ENCODE measurements at places on chromosomes 13 and 19.

GRCh38 chr13:26557393-26558073 lies at the start of gene WASF3:
WASF3 (plus strand) TSS chr13:26557683; CDS start chr13:26642271, 84,588 bp downstream.
- peak; percentile 95 for DNase-seq

DNA sequence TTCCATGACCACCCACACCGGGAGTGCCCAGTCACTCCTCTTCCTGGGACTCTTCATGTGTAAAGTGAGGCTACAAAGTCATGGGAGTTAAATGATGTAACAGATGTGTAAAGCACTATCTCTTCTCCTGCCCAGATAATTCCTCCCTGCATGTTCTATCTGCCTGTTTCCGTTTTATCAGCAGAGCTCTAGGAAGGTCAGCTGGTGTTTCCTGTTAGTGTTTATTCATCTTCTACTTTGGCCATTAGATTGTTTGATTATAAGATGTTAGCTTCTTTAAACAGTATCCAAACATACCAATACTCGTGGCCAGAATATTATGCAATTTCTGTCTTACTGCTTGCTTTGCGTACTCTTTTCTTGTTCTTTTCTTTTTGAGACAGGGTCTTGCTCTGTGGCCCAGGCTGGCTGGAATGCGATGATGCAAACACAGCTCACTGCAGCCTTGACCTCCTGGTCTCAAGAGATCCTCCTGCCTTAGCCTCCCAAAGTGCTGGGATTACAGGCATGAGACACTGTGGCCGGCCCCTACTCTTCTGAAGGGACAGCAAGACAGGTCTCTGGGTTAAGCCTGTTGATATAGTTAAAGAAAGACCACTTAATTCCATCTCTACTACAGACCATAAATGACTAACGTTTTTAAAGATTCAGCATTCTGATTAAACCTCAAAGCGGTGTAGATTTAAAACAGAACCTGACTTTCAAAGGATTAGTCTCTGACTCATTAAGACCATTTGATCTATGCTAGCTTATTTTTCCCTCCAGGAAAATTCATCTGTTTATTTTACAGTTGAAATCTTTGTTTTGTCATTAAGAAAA lies 97.4 kb upstream of the AKAP11 start:
- no peak for DNase-seq

GRCh38 chr13:32022311-32022710 lies 9.3 kb upstream of the FRY start:
- DNase-seq: no peak

- DNase-seq: no peak
Measured at GRCh38 chr19:29662278-29662603, 3.0 kb upstream of the PLEKHF1 start.

DNA sequence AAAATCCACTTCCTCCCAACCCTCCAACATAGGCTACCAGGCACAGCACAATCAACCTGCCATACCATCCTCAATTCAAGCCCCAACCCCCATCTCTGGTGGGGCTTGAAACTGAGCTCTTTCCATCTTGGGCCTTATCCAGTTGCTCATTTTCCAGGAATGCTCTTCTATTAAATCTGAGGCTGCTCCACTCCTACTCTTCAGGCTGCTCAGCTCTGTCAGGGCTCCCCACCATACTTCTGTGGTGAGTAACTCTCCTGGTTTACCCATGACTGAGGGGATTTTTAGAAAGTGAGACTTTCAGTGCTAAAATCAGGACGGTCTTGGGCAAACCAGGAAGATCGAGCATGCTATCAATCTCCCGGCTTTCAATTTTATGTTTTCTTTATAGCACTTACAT lies 512.8 kb downstream of the LMO7 start:
- DNase-seq: no peak

GRCh38 chr19:18100710-18101109 lies 3.1 kb downstream of the MAST3 start:
- no peak for DNase-seq

- DNase-seq: peak; percentile 47
Measured at GRCh38 chr19:42693760-42694350, 46.4 kb downstream of the PSG3 start.

- DNase-seq: no peak
Measured at GRCh38 chr13:41017817-41018601, 1.1 kb downstream of the ELF1 start.

GRCh38 chr19:45003485-45003884 lies 2.2 kb downstream of the RELB start:
- DNase-seq: no peak

DNA sequence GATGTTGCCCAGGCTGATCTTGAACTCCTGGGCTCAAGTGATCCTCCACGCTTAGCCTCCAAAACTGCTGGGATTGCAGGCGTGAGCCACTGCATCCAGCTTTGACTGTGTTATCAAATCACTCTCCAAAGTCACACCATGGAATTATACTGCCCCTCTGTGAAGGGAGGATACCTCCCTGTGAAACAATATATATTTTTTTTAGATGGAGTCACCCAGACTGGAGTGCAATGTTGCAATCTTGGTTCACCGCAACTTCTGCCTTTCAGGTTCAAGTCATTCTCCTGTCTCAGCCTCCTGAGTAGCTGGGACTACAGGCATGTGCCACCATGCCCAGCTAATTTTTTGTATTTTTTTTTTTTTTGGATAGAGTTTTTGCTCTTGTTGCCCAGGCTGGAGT lies 7.7 kb downstream of the TYK2 start:
- no peak for DNase-seq

- DNase-seq: no peak
Measured at GRCh38 chr13:26677156-26677555, 83.4 kb downstream of the GPR12 start.

- peak; percentile 75 for DNase-seq
Measured at GRCh38 chr19:4576016-4576933, 16.8 kb upstream of the SEMA6B start.

DNA sequence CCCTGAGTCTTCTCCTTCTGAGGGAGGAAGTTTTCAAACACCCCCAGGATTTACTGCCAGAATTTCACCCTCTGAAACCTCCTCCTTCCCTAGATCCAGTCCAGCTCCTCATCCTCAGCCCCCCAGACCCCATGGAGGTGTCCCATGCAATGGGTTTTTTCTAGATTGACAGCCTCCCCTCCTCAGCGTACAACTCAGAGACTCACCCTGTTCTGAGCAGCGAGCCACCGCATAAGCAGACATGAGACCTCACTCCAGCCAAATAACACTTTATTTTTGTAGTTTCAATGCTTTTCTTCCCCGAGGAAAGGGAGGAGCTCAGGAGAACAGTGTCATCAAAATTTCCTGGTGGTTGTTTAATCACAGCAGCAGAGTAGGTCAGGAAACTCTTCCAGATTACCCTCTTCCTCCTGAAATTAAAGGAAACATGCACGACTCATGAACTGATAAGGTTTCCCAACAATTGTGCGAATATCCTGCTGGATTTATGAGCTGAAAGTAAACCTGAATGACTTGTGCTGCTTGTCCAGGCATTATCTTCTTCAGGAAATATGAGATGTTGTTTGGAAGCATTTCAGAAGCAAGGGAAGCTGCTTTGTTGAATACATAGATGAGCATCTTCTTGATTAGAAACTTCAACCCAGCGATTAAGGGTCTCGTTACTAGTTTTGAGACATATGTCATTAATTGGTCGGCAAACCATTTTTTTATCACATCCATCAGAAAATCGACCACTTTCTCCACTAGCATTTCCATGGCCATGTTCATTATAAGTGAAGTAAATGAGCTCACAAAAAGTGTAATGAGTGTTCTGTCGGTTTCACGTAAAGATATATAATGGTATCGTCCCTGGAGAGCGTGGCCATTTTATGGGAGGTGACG lies 36.2 kb downstream of the ERICH4 start:
- DNase-seq: no peak

DNA sequence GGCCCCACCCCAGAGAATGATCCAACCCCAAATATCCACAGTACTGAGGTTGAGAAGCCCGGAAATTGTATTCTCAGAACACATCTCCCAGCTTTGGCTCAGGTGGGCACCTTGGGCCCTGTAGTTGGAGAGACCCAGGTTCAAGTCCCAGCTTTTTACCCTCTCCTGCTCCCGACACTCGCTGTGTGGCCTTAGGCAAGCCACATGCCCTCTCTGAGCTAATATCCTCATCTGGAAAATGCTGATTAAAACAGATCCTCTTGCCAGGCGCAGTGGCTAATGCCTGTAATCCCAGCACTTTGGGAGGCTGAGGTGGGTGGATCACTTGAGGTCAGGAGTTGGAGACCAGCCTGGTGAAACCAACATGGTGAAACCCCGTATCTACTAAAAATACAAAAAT lies 2.6 kb downstream of the PLIN4 start:
- no peak for DNase-seq

- no peak for DNase-seq
Measured at GRCh38 chr13:105144020-105144419, 1391.4 kb downstream of the EFNB2 start.

GRCh38 chr13:40292108-40292507 lies 374.3 kb downstream of the FOXO1 start:
- no peak for DNase-seq

DNA sequence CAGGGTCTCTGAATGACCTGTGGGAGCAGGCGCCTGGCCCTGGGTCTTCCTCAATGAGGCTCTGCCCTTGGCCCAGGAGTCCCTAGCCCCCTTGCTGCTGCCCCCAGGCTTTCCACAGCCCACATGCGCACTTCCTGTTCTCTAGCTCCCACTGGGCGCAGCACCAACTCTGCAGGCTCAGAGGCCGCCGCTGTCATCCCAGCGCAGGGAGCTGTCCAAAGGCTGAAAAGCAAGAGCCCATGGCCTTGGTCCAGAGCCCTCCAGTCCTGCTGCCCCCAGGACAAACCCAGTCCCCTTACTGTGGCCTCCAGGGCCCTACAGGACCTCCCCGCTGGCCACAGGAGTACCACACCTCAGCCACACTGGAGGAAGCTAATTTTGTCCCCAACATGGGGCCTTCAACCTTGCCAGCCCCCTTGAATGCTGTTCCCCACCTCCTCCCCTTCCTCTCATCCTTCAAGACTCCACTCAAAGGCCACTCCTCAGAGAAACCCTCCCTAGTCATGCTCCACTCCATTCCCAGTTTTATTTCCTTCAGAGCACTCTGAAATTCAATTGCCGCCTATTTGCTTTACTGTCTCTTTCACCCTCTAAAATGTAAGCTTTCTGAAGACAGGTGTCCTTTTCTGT lies 8.0 kb upstream of the POU2F2 start:
- no peak for DNase-seq

DNA sequence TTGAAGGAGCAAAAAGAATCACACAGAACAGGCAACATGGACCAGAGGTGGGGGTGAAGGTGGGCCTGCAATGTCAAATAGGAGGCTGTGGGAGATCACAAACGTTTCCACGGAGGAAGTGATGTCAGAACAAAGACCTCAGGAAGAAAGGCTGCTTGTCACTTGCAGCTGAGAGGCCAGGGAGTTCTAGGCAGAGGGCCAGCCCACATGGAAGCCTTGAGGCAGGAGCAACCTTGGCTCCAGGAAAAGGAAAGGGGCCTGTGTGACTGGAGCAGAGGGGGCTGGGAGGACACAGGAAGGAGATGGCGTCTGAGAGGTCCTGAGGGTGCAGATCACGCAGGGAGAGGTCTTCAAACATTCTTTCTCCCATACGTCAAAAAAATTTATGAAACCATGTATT lies 16.3 kb downstream of the ZNF160 start:
- DNase-seq: peak; percentile 58

DNA sequence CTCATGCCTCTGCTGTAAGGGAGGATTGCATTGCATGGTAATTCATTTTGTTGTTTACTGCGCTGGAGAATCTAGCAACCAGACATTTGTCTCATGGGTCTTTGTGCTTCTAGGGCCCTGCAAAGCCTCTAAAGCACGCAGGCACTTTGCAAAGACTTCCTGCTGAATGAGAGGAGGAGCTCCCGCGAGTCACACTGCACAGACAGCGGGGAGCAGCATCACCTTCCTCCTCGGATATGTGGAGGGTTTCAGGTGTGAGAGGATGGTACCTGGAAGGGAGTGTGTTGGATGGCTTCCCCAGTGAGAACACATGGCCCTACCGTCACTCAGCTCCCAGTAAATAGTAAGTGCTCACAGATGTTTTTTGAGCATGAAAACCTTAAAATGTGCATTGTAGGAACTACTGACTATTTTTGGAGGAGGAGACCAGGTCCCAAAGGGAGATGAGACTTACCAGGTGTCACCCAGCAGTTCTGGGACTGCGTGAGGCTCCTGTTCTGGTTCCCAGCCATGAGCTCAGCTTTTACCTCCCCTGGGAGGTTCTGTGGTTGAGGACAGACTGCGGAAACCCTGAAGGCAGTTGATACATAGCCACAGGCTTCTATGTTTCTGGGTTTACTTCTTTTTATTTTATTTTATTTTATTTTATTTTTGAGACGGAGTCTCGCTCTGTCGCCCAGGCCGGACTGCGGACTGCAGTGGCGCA lies 278.0 kb downstream of the FGF9 start:
- no peak for DNase-seq

GRCh38 chr19:33266974-33267484 lies 35.3 kb downstream of the CEBPA start:
- peak; percentile 25 for DNase-seq

DNA sequence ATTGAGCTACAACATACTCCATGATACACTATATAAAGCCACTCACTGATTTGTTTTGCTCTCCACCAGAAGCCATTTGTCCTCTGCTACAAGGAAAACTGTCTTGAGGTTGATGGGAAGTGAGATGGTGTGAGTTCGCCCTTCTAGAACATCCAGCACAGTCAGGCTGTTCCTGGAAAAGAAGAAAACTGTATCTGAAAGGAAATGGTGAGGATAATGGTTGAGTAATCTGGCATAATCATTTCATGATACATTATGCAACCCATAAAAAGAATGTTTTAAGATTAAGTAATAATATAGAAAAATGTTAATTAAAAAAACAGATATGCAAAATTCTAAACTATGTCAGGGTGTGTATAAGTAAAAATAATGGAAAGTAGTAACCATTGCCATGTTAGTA lies 233.9 kb downstream of the RGCC start:
- no peak for DNase-seq

GRCh38 chr19:35938282-35939224 lies 2.4 kb downstream of the LRFN3 start:
- DNase-seq: no peak

DNA sequence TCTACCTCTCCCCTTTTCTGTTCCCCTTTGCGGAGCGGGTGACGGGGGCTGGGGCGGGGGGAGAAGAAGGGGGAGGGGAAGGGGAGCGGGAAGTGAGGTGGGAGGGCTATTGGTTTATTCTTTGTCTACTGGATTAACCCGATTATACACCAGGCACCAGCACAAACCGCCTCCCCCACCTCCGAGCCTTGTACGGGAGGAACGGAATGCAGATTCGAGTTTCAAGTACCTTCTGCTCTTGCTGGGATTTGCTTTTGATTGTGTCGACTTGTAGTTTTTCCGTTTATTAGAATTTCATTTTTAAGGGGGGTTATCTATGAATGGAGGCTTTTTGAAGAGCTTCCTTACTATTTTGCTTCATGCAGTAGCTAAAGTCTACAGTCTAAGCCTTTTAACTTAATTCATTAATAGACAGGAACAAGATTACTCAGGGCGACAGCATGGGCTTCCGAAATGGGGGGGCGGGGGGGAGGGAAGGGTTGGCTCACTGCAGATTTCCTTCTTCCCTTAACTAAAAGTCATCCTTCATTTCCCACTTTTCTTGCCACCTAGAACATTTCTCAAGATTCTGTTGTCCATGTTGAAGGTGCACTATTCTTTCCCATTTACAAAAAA lies 937 bp upstream of the SPRY2 start:
- peak; percentile 63 for DNase-seq
